ENCODE measurements at places on chromosomes 2 and 18. TPM values are rescaled to one million over a fixed set of nuclear protein-coding genes. Genes with fewer than 3 reads are reported as not detected.

- peak; percentile 62 for DNase-seq
Observed at GRCh38 chr2:67600946-67601345, 203.8 kb downstream of the ETAA1 start.

GRCh38 chr2:137775529-137775928, 188.7 kb upstream of the HNMT start:
- no peak for DNase-seq

DNA sequence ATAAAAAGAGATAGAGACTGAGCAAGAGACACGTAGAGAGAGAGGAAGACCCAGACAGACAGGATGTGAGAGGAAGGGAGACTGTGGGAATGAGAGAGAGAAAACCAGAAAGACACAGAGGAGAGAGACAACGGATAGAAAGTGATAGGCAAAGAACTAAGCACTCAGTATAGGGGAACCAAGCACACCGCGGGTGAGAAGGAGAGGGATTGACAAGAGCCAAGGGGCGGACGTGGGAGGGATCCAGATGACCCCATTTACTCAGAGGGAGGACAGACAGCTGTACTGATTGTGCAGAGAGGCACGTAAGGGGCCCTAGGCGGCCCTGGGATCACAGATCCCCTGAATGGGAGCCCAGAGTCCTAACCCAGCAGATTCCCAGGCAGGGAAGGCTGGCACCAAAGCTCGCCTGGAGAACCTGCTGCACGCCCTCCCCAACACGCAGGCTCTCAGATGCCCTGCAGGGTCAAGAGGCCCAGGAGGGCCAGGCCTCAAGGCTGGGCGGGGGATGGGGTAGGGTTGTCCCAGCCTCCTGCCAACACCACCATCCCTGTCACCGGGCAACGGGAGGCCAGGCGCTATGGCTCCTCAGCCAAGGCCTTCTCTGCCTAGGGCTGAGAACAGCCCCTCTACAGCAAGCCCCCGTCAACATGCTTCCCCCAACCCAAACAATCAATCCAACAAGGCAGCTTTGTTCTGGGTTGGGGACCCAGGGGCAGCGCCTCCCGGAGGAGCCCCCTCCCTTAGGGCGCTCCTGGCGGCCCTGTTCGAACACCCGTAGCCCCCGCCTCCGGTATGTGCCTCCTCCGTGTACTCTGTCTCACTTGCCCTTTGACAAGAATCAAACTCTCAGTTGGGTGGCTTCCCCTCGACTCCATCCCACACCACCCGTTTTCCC, 579 bp downstream of the LOXL3 start:
- peak; percentile 63 for DNase-seq

DNA sequence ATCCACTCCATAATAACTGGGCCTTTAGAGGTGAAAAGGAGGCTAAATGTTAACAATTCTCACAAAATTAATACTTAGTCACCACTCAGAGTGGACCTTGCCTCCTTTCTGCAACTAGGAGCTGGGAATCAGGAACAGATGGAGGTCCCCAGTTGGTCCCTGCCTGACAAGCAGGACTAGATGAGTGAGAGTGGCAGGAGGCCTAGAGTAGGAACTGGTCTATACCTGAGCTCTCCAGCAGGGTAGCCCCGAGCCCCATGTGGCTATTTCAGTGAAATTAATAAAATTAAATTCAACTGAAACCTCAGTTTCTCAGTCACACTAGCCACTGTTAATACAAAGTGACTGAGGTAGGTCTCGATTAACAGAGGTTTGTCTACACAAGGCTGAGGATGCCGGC, 150.5 kb downstream of the MYO5B start:
- DNase-seq, result no peak

- DNase-seq, result no peak
Observed at GRCh38 chr18:2310886-2311285, 260.4 kb downstream of the METTL4 start.

- no peak for DNase-seq
Observed at GRCh38 chr18:44409071-44409470, 271.6 kb upstream of the SETBP1 start.

DNA sequence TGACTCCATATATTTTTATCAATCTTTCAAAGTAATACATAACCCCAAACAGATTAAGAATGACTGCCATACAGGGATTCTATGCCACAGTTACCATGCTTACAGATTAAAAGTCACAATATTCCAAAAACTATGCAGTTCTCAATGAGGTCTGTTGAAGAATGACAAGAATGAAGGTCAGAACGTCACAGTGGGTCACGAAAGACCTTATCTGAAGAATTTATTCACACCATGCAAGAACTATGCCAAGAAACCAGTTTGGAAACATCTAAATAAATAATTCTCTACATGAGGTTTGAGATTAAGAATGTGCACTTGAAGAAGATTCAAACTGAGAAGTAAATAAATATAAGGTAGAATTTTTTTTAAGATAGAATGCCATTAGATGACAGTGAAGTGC, 253.3 kb downstream of the EXOC6B start:
- DNase-seq, result peak; percentile 52

Gene SAG
- not detected for polyA plus RNA-seq
